ENCODE measurements at places on chromosomes 7 and 10. TPM values are rescaled to one million over a fixed set of nuclear protein-coding genes. Genes with fewer than 3 reads are reported as not detected.
A peak's percentile ranks its signal among the peaks of the same experiment; 100 is the strongest.

The MMRN2 gene
- 7.2 TPM for polyA plus RNA-seq

The PNLIPRP1 gene
- 0.63 TPM for polyA plus RNA-seq

The NKX1-2 gene
- polyA plus RNA-seq: 7.7 TPM

The UPK3BL2 gene
- 17.0 TPM for polyA plus RNA-seq

The PTPN20 gene
- polyA plus RNA-seq: 1.5 TPM

- peak overlapping the region; percentile 61 for H3K27ac ChIP-seq
- peaks cover 2% of the 10 kb centered on the region for H3K36me3 ChIP-seq
- DNase-seq: no peak
- peaks cover 36% of the 10 kb centered on the region for H3K4me1 ChIP-seq
Observed at GRCh38 chr7:100604028-100604975, 2.1 kb downstream of the PCOLCE start.

GRCh38 chr10:110498087-110498981 is 627 bp downstream of the DUSP5 start:
- H3K27me3 ChIP-seq: peaks cover 5% of the 10 kb centered on the region
- H3K4me3 ChIP-seq: peak overlapping the region; percentile 79
- peaks cover 3% of the 10 kb centered on the region for H3K36me3 ChIP-seq
- DNase-seq: peak; percentile 36
- H3K27ac ChIP-seq: peak overlapping the region; percentile 80

- DNase-seq: no peak
- peaks cover 5% of the 10 kb centered on the region for H3K36me3 ChIP-seq
- H3K27me3 ChIP-seq: peaks cover 4% of the 10 kb centered on the region
- no peaks in the 10 kb centered on the region for H3K4me1 ChIP-seq
- H3K27ac ChIP-seq: no peak overlapping the region
Observed at GRCh38 chr10:30040597-30040996, 18.8 kb downstream of the JCAD start.

GRCh38 chr7:47677664-47678063 is 95.8 kb upstream of the TNS3 start:
- no peak overlapping the region for H3K4me3 ChIP-seq
- peaks cover 15% of the 10 kb centered on the region for H3K4me1 ChIP-seq
- no peak for DNase-seq
- no peaks in the 10 kb centered on the region for H3K36me3 ChIP-seq

DNA sequence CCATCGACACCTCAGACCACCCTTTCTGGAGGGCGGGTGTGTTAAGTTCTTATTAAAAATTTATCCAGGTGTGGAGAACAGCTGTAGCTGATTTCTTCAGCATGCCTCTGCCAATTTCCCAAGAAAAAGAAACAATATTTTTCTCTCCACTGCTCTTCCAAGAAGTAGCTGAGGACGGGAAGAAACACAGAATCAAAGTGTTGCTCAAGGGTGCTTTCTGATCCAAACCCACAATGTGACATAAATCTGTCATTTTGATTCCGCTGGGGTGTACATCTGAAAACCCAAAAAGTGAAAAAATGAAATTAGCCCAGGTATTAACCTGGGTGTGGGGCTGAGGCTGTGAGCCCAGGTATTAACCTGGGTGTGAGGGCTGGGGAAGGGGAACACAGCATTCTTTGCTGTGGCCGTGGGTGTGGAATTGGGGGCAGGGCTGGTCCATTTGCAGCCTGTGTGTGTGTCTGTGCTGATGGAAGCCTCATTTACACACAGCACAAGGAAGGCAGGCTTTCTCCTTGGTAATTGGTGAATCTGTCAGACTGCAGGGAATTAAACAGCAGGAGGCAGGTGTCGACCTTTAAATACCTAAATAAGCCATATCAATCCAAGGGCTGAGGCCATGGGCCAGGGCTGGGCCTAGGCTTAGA is 48.4 kb upstream of the CCDC3 start:
- no peak for DNase-seq
- H3K27me3 ChIP-seq: peaks cover 2% of the 10 kb centered on the region
- no peak overlapping the region for H3K4me3 ChIP-seq
- H3K27ac ChIP-seq: no peak overlapping the region
- no peaks in the 10 kb centered on the region for H3K4me1 ChIP-seq

DNA sequence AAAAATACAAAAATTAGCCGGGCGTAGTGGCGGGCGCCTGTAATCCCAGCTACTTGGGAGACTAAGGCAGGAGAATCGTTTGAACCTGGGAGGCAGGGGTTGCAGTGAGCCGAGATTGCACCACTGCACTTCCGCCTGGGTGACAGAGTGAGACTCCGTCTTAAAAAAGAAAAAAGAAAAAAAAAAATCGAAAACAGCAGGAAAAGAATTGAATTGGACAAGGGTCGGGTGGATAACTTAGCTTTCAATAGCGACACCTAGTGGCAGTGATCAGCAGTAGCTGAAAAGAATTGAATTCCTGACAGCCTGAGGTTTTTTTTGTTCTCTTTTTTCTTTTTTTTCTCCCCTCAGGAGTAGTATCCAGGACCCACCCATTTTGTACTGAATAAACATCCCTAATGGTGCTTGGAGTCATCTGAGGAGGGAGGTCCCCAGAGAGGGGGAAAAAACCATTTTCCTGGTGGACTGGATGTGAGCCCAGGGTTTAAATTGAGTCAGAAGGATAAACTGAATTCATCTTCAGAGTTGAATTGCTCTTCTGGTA is 55.1 kb downstream of the CYCS start:
- peak; percentile 67 for DNase-seq
- H3K4me1 ChIP-seq: peaks cover 5% of the 10 kb centered on the region
- no peaks in the 10 kb centered on the region for H3K36me3 ChIP-seq
- no peaks in the 10 kb centered on the region for H3K27me3 ChIP-seq

DNA sequence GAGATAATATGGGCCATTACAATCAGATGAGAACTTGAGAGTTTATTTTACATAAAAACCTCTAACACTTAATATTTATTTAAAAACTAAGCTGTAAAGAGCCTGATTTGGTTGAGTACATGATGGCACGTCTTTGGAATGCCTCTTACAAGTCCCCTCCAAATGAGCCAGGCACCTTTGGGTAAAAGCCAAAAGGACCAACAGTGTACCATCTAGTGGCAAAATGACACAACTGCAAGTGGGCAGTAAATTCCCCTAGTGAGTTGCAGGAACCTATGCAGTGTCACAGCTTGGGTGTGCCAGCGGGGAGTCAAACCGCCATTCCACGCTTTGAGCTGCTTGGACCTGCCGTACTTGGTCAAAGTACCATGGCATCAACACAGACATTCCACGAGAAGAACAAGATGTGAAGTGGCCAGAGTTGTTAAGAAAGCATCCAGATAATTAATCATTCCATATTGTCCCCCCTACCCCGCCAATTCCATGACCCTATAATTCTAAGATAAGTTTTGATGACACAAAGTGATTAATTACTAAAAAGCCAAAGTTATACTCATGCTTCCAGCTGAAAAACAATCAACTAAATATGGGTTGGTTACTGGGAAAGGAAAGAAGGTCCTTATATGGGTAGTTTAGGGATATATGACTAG is 115.2 kb downstream of the SORBS1 start:
- H3K27me3 ChIP-seq: no peaks in the 10 kb centered on the region
- H3K4me3 ChIP-seq: no peak overlapping the region
- H3K27ac ChIP-seq: peak overlapping the region; percentile 47
- H3K4me1 ChIP-seq: peaks cover 4% of the 10 kb centered on the region
- no peaks in the 10 kb centered on the region for H3K36me3 ChIP-seq

DNA sequence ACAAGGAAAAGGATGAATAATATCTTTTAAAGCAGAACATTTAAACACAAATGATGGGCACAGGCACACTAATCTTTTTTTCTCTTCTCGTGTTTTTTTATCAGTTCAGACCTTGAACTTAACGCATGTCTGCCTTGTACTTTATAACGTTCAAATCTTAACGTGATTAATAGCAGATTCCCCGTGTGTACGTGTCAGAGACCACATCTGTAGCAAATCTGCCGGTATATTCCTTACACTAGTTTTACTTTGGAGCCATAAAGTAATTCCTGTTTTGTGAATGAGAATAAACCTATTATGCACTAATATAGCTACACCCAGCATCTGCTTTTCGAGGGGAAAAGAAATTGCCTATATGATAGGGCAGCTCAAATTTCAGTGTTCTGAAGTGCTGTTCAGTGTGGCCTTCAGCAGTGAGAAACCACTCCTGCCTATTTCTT is 166.0 kb upstream of the TCF7L2 start:
- H3K36me3 ChIP-seq: no peaks in the 10 kb centered on the region
- H3K4me3 ChIP-seq: no peak overlapping the region
- peaks cover 26% of the 10 kb centered on the region for H3K4me1 ChIP-seq
- DNase-seq: peak; percentile 83

GRCh38 chr10:59991117-59991516 is 84.8 kb upstream of the CCDC6 start:
- no peak overlapping the region for H3K4me3 ChIP-seq
- no peaks in the 10 kb centered on the region for H3K36me3 ChIP-seq
- H3K27ac ChIP-seq: no peak overlapping the region
- no peak for DNase-seq
- H3K27me3 ChIP-seq: no peaks in the 10 kb centered on the region

- H3K27me3 ChIP-seq: no peaks in the 10 kb centered on the region
- no peaks in the 10 kb centered on the region for H3K4me1 ChIP-seq
- H3K27ac ChIP-seq: no peak overlapping the region
- DNase-seq: no peak
Observed at GRCh38 chr10:58010073-58010702, 257.5 kb downstream of the IPMK start.

GRCh38 chr10:28991333-28992270 is 297.3 kb upstream of the LYZL1 start:
- H3K36me3 ChIP-seq: no peaks in the 10 kb centered on the region
- H3K4me3 ChIP-seq: no peak overlapping the region
- H3K27ac ChIP-seq: no peak overlapping the region
- no peaks in the 10 kb centered on the region for H3K27me3 ChIP-seq
- H3K4me1 ChIP-seq: no peaks in the 10 kb centered on the region

DNA sequence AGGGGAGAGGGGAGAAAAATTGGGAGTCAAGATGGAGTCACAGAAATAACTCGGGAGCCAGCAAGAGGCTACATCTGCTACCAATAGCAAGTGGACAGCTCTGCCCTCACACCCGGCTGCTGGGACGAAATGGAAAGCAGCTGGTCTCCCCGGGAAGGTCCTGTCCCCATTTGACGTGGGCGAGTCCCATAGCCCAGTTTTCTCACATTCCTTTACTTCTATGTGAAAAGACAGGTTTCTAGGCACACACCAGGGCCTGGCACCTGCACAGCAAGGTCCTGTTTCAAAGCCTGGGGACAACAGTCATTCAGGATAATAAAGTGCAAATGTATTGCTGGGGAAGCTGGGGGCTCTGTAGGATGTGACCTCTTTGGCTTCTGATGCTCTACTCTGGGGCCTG is 162.6 kb downstream of the OAT start:
- H3K4me3 ChIP-seq: no peak overlapping the region
- DNase-seq: no peak
- H3K27ac ChIP-seq: peak overlapping the region; percentile 36
- no peaks in the 10 kb centered on the region for H3K4me1 ChIP-seq

DNA sequence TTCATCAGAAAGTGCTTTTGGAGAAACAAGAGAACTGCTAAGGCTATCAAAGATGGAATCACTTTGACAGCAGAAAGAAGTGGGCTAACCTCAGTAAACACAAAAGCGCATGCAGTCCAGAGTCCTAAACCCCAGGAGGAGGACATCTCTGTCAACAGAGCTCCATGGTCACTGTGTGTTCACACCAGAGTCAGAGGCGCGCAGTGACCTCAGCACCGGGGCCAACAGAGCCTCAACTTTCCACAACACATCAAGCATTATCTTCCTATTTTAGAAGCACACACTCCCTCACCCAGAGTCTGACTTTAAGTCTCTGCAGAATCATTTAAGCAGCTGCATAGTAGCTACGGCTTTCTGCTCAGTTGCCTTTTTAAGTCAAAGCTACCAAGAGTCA is 195.3 kb downstream of the DIP2C start:
- H3K27ac ChIP-seq: no peak overlapping the region
- no peaks in the 10 kb centered on the region for H3K36me3 ChIP-seq
- no peak for DNase-seq
- no peaks in the 10 kb centered on the region for H3K27me3 ChIP-seq
- H3K4me1 ChIP-seq: no peaks in the 10 kb centered on the region

DNA sequence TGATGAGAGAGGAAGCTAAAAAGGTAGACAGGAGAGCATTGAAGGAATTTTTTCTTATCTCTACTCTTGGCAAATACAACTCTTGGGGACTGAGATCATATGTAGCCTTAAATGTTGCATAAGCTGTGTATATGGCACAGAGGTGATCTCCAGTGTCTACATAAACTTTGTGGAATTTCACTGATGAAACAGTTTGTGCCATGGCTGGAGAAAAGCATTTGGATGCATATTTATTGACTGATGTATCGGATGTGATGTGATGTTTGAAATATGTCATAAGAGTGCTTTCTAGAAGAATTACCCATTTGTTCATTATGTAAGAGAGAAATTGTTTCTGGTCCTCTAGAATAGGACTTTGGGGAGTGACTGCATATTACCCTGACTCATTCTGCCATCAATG is 244.9 kb upstream of the LRRTM3 start:
- H3K4me1 ChIP-seq: no peaks in the 10 kb centered on the region
- H3K27me3 ChIP-seq: no peaks in the 10 kb centered on the region
- no peak for DNase-seq

GRCh38 chr7:97081521-97082300 is 35.8 kb upstream of the SDHAF3 start:
- H3K4me1 ChIP-seq: no peaks in the 10 kb centered on the region
- H3K27me3 ChIP-seq: no peaks in the 10 kb centered on the region
- H3K27ac ChIP-seq: no peak overlapping the region
- H3K36me3 ChIP-seq: no peaks in the 10 kb centered on the region

All from large intestine (tissue), 12 donors.